ENCODE measurements at places on chromosomes 2 and 18.

DNA sequence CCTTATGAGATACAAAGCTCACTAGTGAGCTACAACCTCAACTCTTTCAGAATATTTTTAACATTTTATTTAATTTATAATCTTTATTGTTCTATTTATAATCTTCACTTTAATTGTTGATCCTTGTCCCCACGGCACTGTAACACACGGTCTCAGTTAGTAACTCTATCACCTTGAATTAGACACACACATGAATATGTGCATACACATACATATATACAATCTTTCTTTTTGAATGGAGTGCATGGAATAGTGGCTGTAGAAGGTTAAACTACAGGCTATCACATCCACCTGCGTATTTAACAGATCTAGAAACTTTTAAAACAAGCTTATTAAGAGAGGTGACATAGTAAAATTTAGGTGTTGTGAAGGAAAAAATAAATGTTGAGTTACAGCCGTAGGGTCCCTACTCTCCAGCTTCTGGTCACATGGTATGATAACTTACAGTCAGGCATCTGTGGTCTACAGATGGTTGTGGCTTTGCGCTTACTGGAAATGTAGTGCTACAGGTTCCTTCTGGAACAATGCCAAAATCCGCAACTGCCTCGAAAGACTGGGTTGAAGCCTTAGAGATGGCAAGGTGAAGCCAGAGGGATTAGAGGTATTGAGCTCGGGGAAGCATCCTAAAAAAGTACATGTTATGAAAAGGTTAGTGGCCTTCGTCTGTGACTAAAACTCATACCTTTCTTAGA is 1324.1 kb upstream of the SLC39A10 start:
- no peaks in the 10 kb centered on the region for H3K4me1 ChIP-seq
- H3K27ac ChIP-seq, result no peak overlapping the region
- H3K27me3 ChIP-seq, result no peaks in the 10 kb centered on the region
- H3K36me3 ChIP-seq, result no peaks in the 10 kb centered on the region
- no peak for DNase-seq
- no peak overlapping the region for H3K4me3 ChIP-seq

GRCh38 chr2:200624026-200624425 is 38.2 kb downstream of the AOX1 start:
- H3K27me3 ChIP-seq, result peaks cover 4% of the 10 kb centered on the region
- H3K36me3 ChIP-seq, result no peaks in the 10 kb centered on the region
- DNase-seq, result no peak
- no peak overlapping the region for H3K4me3 ChIP-seq
- no peaks in the 10 kb centered on the region for H3K4me1 ChIP-seq
- H3K27ac ChIP-seq, result no peak overlapping the region

DNA sequence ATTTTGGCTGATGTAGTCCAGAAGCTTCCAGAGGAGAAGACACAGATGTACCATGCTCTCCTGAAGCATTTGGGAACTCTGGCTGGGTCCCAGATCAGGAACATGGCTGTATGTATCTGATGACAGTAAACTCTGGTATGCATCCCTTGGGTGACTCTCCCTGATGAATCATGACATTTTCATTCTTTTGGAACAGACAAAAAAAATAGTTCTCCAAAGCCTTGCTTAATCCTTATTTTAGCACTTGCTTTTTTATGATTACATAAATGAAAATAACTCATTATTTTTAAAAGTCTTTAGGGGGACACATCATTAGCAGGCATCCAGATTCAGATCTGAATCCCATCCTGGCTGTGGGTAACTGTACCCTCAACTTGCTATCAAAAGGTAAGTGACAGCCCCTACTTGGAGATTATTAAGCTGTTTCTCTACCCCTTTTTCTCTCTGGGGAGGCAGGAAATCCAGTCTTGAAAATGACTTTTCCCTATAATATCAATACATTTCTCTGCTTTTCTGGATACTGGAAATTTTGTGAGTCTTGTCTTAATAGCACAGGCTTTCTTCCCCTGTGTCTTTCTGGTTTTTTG is 23.3 kb downstream of the AOX1 start:
- no peak overlapping the region for H3K4me3 ChIP-seq
- no peak overlapping the region for H3K27ac ChIP-seq
- H3K4me1 ChIP-seq, result no peaks in the 10 kb centered on the region
- DNase-seq, result no peak
- no peaks in the 10 kb centered on the region for H3K36me3 ChIP-seq

DNA sequence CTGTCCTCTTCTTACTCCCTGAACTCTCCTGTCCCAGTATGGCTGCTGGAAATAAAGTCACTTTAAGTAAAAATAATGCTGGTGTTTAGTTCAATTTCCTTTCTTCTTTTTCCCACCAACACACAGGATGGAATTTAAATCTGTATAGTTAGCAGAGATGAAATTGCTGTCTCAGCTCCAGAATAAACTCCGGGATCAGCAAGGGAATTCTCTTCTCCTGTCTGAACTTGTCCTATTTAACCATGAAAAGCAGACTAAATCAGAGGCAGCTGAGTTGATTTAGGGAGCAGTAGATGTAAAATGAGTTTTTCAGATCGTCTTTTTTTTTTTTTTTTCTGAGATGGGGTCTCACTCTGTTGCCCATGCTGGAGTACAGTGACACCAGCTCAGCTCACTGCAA is 25.9 kb downstream of the TTLL4 start:
- no peak overlapping the region for H3K27ac ChIP-seq
- H3K36me3 ChIP-seq, result peaks cover 41% of the 10 kb centered on the region
- H3K4me3 ChIP-seq, result no peak overlapping the region
- H3K27me3 ChIP-seq, result no peaks in the 10 kb centered on the region
- no peak for DNase-seq
- H3K4me1 ChIP-seq, result peaks cover 15% of the 10 kb centered on the region

DNA sequence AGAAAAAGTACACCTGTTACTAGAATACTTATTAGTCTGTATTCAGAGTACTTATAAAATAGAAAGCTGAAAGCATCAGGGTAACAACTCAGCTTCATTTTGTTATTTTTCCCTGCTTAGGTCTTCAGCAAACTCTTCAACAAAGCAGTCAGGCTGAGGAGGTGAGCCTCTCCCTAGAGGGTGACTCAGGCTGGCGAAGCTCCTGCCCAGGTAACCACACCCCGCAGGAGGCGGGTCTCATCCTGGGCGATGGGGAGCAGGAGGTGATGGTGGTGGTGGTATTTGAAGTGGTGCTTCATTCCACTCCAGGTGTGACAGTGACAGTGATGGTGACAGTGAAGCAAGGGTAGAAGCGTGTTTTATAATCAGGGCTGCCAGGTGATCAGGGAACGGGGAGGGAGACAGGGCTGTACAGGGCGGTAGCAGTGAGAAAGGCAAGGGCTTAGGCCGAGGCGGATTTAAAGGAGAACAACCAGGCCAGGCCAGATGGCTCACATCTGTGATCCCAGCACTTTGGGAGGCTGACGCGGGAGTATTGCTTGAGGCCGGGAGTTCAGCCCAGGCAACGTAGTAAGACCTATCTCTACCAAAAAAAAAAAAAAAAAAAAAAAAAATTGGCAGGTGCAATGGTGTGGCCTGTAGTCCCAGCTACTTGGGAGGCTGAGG is 127.1 kb downstream of the SOCS6 start:
- no peaks in the 10 kb centered on the region for H3K36me3 ChIP-seq
- H3K27ac ChIP-seq, result no peak overlapping the region
- H3K4me1 ChIP-seq, result peaks cover 5% of the 10 kb centered on the region
- no peak overlapping the region for H3K4me3 ChIP-seq
- DNase-seq, result no peak
- H3K27me3 ChIP-seq, result no peaks in the 10 kb centered on the region

DNA sequence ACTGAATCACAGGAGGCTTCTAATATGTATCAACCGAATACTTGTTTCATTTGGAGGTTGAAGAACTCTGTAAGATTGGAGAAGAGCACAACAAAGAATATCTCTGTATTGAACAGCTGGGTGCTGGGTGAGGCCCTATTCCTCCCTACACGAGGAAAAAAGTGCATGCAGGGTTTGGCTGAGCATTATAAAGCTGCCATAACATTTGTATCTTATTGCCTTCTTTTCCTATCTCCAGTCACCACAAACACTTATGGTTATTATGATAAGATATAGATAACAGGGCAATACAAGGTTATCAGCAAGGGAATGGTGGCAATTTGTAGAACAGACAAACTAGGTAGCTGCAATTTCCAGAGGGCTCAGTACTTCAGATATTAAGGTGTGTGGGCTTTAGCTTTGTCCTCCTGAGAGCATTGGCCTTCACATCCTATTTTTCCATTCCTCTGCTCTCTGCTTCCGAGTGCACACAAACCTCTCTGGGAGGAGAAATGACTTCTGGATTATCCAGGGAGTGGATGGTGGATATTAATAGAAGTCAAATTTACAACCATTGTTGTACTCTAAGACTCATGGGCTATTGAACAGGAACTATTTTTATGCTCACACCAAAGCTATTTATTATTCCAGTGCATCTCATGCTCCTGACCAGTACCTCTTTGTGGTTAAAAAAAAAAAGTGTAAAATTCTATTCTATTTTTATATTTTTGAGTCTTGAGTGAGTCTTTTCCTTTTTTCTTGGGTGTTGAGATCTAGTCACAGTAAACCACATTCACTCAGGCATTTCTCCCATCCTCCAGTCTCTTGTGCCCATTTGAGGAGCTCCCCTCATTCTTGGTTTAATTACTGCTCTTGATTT is 248.4 kb downstream of the ETAA1 start:
- H3K4me1 ChIP-seq, result no peaks in the 10 kb centered on the region
- H3K27me3 ChIP-seq, result peaks cover 9% of the 10 kb centered on the region
- no peak overlapping the region for H3K27ac ChIP-seq
- H3K4me3 ChIP-seq, result no peak overlapping the region
- DNase-seq, result no peak
- H3K36me3 ChIP-seq, result peaks cover 6% of the 10 kb centered on the region

DNA sequence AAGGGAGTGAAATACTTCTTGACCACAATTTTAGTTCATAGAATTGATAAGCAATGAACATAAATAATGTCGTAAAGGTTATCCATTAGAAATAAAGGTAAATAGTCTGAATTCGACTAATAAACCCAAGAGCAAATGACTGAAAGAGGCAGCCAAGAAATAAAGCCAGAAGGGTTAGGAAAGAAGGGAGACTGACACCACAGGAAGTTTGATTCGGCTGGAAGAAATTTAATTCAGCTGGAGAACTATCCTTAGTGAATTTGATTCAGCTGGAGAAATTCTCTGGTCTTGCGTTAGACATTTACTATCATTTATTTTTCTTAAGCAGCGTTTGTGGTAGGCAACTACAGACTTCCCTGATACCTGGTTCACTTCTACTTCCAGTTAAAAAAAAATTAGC is 429.6 kb downstream of the PID1 start:
- H3K27ac ChIP-seq, result no peak overlapping the region
- H3K36me3 ChIP-seq, result no peaks in the 10 kb centered on the region
- no peak overlapping the region for H3K4me3 ChIP-seq

GRCh38 chr18:23992089-23992940 is 22.2 kb upstream of the TTC39C start:
- no peak for DNase-seq
- no peak overlapping the region for H3K27ac ChIP-seq
- H3K4me3 ChIP-seq, result no peak overlapping the region
- H3K4me1 ChIP-seq, result peaks cover 9% of the 10 kb centered on the region

GRCh38 chr2:229296016-229296415 is 24.9 kb upstream of the PID1 start:
- no peaks in the 10 kb centered on the region for H3K4me1 ChIP-seq
- no peak overlapping the region for H3K4me3 ChIP-seq
- H3K27me3 ChIP-seq, result no peaks in the 10 kb centered on the region
- no peaks in the 10 kb centered on the region for H3K36me3 ChIP-seq

GRCh38 chr2:104936527-104936926 is 82.6 kb downstream of the POU3F3 start:
- H3K27ac ChIP-seq, result no peak overlapping the region
- H3K4me1 ChIP-seq, result peaks cover 37% of the 10 kb centered on the region
- H3K27me3 ChIP-seq, result no peaks in the 10 kb centered on the region
- no peaks in the 10 kb centered on the region for H3K36me3 ChIP-seq

DNA sequence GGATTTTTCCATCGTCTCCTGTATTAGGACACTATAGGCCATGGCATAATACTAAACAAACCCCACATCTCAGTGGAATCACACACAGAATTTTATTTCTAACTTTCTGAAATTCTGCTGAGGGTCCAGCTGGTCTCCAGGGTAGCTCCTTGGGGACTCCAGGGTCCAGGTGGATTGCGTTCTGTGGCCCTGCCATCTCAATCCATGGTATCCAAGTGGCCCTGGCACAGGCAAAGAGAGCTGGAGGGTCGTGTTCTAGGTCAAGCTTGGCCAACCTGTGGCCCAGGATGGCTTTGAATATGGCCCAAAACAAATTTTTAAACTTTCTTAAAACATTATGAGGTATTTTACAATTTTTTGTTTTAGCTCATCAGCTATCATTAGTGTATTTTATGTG is 134.6 kb downstream of the CTIF start:
- peaks cover 18% of the 10 kb centered on the region for H3K36me3 ChIP-seq
- H3K27ac ChIP-seq, result no peak overlapping the region
- no peak overlapping the region for H3K4me3 ChIP-seq

- peak overlapping the region; percentile 86 for H3K27ac ChIP-seq
- peaks cover 24% of the 10 kb centered on the region for H3K36me3 ChIP-seq
- H3K27me3 ChIP-seq, result no peaks in the 10 kb centered on the region
- H3K4me3 ChIP-seq, result peak overlapping the region; percentile 62
- peaks cover 44% of the 10 kb centered on the region for H3K4me1 ChIP-seq
These were observed 103.6 kb downstream of the DOCK10 start for GRCh38 chr2:224938651-224939182.

DNA sequence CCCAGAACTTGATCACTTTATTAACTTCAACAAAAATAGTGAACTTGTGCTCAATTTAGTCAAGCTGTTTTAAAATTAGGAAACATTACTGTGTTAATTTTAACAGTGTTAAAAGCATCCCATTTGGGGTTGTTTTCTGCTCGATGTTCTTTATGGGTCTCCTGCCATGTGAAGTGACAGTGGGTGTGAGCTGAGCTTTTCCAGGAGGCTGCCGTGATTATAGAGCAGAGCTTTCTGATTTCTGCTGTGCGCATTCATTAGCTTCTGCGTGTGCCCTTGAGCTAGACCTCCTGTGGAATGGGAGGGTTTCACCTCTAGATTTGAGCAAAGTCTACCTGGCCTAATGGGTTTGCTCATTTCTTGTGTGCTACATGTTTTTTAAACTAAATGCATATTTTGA is 121.5 kb downstream of the WDSUB1 start:
- no peak overlapping the region for H3K4me3 ChIP-seq
- H3K36me3 ChIP-seq, result no peaks in the 10 kb centered on the region
- DNase-seq, result no peak
- no peaks in the 10 kb centered on the region for H3K27me3 ChIP-seq

GRCh38 chr18:25423267-25423666 is 71.3 kb upstream of the ZNF521 start:
- H3K27me3 ChIP-seq, result peaks cover 20% of the 10 kb centered on the region
- H3K4me3 ChIP-seq, result no peak overlapping the region
